GOT3 (cell line): ENCODE measurements at places on chromosomes 11 and 22.

- DNase-seq = no peak
Measured at GRCh38 chr11:100849009-100849900, 162.2 kb downstream of the ARHGAP42 start.

- DNase-seq = no peak
Measured at GRCh38 chr22:27164781-27165503, 507.6 kb downstream of the MIAT start.

GRCh38 chr11:3127706-3128355 is 37.3 kb downstream of the OSBPL5 start:
- no peak for DNase-seq

- no peak for DNase-seq
Measured at GRCh38 chr11:125802387-125802786, 14.5 kb downstream of the PATE3 start.

DNA sequence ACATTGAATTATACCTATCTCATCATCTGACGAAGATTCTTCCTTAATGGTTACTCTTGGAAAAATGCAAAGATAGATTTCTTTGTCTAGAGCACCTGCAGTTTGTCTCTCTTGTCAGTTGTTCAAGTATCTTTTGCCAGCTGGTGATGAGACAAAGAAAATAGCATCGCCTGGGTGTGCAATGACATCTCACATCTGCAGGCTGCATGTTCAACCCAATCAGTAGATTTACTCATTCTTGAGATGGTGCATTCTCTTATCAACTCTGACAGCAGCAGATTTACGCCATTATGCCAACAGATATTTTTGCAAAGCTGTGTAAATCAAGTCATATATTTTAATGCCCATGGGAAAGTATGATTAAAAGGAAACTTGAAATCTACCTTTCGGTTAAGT is 164.6 kb upstream of the PDGFD start:
- DNase-seq = no peak
